Kidney (tissue), 22 donors: ENCODE measurements at places on chromosomes 16 and 17. TPM values are rescaled to one million over a fixed set of nuclear protein-coding genes. Genes with fewer than 3 reads are reported as not detected.

- no peak for DNase-seq
These were observed 115.9 kb upstream of the CIBAR2 start for GRCh38 chr16:85227946-85228862.

GRCh38 chr16:61237884-61238485, 798.3 kb downstream of the CDH8 start:
- no peak for DNase-seq

GRCh38 chr17:49942947-49943346, 26.0 kb upstream of the DLX4 start:
- no peak for DNase-seq

DNA sequence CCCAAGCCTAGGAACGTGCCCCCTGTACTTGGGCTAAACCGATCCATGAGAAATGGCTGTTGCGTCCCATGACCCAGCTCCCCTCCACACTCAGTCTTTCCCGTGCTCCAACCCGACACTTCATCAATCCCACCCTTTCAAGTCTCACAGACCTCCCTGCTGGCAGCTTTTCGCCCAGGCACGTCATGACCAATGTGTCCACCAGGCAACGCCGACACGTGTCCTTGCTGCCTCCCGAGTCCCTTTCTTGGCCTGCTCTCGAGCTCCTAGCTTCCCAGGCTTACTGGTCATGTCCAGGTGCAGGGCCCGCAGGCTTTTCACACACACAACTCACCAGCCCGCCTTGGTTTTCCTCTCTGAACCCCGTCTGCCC, 12.2 kb downstream of the MNT start:
- peak; percentile 58 for DNase-seq

DNA sequence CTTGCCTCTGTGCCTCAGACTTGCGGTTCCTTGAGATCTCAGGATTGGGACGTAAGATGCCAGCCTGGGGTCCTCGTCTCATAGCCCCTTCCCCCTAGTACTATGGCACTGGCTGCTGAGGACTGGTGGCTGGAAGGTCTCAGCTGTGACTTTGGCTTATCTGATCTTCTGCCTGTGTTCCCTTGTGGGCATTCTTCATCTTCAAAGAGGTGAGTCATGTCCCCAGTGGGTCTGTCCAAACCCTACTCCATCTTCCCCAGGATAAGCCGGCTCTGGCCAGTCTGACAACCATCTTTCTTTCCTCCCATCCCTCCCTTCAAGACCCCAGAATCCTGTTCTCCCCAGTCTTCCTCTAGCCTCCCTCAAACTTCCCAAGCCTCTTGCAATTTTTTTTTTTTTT, 3.6 kb downstream of the CD19 start:
- DNase-seq = no peak

GRCh38 chr16:21233521-21234150, at the start of gene ANKS4B:
ANKS4B (plus strand) TSS chr16:21233699; CDS start chr16:21233738, 39 bp downstream.
- DNase-seq = peak; percentile 59

GRCh38 chr16:89345642-89346150, 128.2 kb downstream of the ZNF778 start:
- DNase-seq = no peak

DNA sequence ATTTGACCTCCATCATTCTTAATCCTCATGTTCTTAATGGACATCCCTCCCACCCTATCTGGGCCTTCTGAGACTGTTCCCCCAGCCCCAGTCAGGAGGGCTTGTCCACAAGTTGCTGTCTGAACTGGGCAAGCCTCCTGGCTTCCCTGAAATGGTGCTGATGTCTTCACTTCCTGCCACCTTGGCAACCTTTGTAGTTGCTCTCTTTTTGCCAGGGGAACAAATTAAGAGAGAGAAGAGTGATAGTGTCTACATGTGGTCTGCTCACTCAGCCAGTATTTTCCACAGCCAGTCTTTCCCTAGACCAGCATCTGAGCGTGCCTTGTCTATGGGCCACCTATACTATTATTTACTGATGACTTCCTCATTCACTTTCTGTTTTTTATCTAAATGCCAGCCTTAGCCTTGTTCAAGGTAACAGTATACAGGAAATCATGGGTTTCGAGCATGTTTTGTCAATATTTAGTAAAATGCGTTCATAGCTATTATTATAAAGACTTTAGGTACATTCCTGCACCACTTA, 710.1 kb downstream of the MAF start:
- DNase-seq = no peak

DNA sequence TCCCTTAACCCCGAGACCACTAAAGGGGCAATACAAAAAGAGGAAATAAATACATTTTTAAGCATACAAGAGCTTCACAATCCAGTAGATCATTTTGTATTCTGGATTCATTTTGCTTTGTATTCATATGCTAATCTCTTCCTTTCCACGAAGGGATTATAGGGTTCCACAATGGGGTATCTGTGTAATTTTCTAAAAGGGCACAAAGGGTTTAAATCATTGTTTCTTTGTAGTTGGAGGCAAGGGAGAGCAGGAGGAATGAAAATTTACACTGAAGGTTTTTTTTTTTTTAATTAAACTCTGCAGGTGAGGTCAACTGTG, 592 bp upstream of the NUFIP2 start:
- DNase-seq = no peak

- no peak for DNase-seq
These were observed 20.9 kb downstream of the RGS9 start for GRCh38 chr17:65158041-65158440.

- peak; percentile 46 for DNase-seq
These were observed 938 bp downstream of the DEXI start for GRCh38 chr16:10941127-10941933.

GRCh38 chr17:42290577-42290976, 2.3 kb downstream of the STAT5A start:
- DNase-seq = no peak

DNA sequence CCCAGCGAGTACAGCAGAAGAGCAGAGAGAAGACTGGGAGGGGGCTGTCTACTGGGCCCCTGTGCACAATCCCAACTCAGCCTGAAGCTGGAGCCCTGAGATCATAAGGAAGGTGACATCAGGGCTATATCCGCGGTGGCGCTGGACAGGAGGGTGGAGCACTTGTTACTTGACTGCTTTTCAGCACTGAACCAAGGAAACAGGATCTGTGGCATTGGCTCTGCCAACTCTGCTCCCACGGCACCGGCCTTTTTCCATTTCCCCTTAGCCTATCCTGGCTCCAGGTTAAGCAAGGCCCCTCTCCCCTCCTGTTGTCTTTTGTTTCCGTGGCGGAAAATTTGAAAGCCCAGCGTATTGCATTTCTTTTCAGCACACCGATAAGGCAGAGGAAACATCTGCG, 125.0 kb upstream of the IRX3 start:
- DNase-seq = peak; percentile 72

DNA sequence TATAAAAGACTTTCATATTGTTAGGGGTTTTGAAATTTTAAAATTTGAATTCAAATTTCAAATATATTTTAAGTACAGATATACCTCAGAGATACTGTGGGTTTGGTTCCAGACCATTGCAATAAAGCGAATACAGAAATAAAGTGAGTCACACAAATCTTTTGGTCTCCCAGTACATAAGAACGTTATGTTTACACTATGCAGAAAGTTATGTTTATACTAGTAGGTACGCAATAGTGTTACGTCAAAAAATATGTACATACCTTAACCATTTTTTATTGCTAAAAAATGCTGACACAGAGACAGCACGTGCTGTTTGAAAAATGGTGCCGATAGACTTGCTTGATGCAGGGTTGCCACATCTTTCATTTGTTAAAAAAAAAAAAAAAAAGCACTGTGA, 19.7 kb downstream of the NUP88 start:
- no peak for DNase-seq

DNA sequence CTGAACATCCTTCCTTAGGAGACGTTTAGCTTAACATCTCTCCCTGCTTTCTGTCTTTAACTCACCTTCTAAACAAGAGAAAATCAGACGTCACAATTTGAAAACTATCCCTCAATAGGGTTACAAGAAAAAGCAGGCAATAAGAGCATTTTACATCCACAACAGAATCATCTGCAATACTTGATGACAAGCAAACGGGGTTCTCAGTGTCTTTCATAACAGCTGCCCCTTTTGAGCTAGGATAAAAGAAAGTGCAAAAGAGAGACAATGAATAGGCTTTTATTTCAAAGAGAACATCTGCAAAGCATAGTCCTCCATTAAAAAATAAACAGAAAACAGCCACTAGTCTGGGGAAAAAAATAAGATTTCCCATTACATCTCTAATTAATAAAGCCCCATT, 13.2 kb downstream of the XYLT1 start:
- no peak for DNase-seq

ZKSCAN2 gene
- 6.1 TPM for total RNA-seq

ARHGAP44 gene
- 8.4 TPM for total RNA-seq
